CD4-positive, alpha-beta T cell treated with Interleukin-2 at 100 ng/mL for 4 hours (primary cell): ENCODE measurements at places on chromosomes 7 and 10.

- DNase-seq: no peak
Measured at GRCh38 chr10:19930936-19931893, 115.0 kb downstream of the PLXDC2 start.

GRCh38 chr7:749140-749551 is 22.1 kb upstream of the PRKAR1B start:
- no peak for DNase-seq

- no peak for DNase-seq
Measured at GRCh38 chr7:41536873-41537665, 165.8 kb downstream of the INHBA start.

DNA sequence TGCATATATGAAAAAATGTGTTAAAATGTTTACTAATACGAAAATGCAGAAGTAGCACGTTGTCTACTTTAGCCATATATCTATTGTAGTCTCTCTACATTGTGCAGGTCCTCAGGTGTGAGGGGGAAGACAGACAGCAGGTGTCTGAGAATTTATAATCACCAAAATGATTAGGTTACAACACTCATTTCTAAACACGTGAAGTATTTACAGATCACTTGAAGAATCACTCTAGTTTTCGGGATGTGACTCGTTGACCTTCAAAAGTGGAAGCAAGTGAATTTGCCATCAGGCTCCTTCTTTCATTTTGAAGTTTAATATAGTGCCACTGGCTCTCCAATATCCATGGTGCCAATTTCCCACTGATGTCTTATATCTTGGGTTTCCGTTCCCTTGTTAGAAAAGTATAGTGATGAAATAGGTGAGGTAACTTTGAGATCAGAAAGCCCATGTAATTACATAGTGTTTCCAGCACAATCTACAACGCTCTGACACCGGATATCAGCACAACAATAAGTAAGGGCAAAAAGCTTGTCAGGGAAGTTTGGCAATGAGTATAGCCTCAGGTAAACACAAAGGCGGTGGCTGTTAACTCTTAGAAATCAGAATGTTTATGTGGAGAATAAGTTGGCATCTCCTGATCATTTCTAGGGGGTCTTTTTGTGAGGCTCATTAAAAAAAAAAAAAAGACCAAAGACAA is 57.5 kb upstream of the SP4 start:
- DNase-seq: no peak

DNA sequence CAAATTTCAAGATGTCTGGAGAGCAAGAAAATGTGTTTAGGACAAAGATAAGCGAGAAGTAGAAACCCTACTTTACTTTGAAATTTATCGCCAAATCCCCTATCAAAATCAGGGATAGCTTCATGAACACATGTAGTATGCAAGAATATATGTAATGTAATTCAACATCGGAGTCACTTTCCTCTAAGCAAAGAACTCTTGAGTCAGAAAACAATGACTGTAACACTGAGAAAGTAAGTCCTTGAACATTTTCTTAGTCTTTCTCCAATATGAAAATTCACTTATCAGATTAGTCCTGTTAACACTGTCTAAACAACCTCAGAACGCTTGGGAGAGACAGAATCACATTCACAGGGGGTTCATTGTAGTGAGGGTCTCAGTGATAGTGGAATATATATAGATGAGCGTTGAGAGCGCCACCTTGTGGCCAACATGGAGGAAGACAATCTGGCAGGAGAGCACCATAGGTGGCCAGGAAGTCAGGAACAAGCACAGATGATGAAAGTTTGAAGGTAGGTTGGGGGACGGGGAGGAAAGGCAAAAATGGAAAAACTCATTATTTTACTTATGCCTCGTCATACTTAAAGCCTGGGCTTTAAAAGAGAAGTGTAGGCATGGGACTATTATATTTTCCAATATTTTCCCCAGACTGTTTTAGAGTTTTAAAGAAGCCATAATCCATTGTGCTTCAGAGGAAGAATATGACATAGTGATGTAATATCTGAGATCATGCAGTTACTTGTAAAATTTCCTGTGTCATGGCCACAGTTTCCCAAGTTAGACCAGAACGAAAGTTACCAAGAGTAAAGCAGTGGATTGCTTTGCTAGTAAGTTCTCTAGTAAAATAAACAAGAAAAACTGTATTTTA is 115.5 kb upstream of the GNAI1 start:
- DNase-seq: peak; percentile 1

DNA sequence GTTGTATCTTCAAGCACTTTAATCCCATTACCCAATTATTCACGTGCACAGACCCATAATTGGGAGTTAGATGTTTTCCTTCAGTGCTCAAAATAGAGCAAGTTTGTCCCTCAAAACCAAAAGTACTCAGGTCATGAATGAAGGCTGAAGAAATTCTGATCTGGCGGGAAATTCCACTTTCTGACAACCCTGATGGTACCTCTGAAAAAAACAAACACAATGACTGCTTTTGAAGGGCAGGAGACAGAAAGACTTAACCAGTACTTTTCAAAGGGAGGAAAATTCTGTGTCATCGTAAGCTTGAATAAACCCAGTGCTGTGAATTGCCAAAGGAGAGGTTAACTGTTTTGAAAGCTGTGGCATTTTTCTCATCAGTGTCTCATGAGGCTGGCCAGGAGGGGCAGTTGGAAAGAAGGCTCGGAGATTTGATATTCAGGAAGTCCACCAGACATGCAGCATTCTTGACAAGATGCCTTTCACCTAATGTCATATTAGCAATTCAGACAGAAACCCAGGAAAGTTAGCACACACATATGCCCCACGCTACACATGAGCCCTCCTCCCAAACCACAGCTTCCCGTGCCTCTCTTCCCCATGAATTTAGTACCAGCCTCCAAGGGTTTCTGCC is 347.0 kb downstream of the KCNMA1 start:
- no peak for DNase-seq

- DNase-seq: no peak
Measured at GRCh38 chr7:148447221-148447849, 143.2 kb upstream of the C7orf33 start.

- no peak for DNase-seq
Measured at GRCh38 chr10:102421507-102421756, 796 bp downstream of the FBXL15 start.

GRCh38 chr10:118746246-118746645 is 8.5 kb downstream of the CACUL1 start:
- no peak for DNase-seq

DNA sequence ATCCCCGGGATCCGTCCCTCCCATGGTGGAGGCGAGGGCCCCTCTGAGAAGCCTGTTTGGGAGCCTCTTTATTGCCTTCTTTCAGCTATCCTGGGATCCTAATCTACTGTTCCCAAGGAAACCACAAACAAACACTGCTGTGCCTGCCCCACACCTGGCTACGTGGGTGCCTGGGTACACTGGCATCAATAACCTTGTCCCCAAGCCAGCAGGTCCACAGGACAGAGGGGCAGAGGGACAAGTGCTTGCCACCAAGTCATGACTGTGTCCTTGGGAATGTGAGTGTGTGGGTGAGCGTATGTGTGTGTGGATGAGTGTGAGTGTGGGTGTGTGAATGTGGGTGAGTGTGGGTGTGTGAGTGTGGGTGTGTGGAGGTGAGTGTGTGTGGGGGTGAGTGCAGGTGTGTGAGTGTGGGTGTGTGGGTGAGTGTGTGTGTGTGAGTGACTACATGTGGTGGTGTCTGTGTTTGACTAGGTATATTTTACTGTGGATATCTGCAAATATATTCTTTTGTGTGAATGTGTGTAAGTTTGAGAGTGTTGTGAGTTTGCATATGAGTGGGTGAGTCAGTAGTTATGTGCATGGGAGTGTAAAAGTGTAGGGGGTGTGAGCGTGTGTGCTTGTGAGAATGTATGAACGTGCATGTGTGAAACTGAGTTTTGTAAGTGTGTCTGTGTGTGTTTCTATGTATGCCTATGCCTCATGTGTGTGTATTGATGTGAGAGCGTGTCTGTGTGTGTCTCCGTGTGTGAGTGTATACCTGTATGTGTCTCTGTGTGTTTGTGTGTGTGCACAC is 96.1 kb downstream of the TNS3 start:
- no peak for DNase-seq

DNA sequence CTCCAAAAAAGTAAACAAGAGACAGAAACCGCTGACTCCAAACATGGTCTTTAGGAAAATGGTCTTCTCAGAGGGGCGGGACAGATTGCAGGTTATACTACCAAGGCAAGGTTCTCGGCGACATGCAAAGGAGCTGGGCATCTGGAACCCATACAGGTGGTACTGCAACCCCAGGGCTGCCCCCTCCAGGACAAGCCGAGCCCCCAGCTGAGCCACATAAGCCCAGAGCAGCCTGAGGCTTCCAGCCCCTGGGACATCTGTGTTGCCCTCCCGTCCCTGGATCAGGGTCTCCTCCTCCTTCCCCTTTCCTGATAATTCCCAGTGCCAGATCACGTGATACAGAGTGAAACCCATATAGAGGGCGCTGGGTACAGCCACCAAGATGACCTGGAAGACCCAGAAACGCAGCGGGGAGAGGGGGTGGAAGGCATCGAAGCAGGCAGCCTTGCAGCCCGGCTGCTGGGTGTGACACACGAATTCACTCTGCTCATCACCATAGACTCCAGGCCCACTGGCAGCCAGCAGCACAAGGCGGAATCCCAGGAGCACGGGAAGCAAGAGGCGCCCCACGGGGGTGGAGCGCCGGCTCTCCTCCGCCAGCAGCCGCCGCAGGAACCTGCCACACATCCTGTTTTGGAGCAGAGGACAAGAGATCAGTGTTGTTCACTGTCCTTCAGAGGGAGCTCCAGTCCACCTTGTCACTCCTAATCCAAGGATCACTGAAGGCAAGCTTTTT is at the start of gene GJC3:
Gene GJC3, minus strand, starts transcription at position 627 of the 736 bp plus-strand sequence. Its CDS starts 0 bp downstream, at position 627.
- peak; percentile 32 for DNase-seq
